ENCODE measurements at places on chromosomes 5 and 9.

- no peak for DNase-seq
These were observed 98.2 kb upstream of the RPS23 start for GRCh38 chr5:82376307-82376706.

DNA sequence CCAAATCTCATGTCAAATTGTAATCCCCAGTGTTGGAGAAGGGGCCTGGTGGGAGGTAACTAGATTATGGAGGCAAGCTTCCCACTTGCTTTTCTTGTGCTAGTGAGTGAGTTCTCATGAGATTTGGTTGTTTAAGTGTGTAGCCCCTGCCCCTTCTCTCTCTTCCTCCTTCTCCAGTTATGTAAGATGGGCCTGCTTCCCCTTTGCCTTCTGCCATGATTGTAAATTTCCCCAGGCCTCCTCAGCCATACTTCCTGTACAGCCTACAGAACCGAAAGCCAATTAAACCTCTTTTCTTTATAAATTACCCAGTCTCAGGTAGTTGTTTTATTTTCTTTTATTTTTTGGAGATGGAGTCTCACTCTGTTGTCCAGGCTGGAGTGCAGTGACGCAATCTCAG, 18.2 kb upstream of the TXNDC8 start:
- no peak for DNase-seq

DNA sequence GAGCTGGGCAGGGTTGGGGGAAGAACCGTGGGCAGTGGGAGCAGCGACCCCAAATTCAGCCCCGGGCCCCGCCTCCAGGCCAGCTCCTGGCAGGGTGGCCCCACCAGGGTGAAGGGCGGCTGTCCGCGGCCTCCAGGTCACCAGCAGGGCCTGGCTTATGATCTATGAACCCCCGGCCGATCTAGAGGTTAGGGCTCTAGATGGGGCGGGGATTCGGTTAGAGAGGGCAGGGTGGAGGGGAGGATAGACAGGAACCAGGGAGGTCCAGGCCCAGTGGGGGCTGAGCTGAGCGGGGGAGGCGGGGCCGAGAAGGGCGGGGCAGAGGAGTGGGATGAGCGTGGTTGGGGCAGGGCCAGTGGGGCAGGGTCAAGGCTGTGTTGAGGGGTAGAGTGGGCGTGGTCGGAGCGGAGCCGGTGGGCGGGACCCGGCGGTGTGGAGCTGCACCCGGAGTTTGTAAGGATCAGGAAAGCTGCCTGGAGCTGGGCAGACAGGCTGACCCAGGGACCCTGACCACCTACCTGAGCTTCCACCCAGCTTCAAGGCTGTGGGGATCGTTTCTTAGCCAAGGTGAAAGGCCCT, 29.3 kb upstream of the OBP2B start:
- DNase-seq, result no peak

DNA sequence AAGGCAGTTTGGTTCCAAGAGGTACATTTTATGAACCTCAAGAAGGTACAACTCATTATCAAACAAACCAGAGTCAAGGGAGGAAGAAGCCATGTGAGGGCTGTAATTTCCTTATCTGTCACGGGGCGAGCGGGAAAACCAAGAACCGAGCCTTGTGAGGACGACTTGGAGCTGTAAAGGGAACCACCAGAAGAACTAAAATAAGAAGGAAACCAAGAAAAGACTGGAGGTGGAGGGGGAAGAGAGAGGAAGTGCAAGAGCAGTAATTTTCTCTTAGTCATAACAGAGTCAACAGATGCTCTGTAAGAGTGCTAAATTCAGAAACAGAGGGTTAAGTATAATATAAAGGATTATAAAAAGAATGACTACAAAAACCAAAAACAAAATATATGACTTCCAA, 127.1 kb downstream of the DIRAS2 start:
- no peak for DNase-seq

- DNase-seq, result no peak
These were observed 81.1 kb upstream of the SPRY4 start for GRCh38 chr5:142405814-142406395.

DNA sequence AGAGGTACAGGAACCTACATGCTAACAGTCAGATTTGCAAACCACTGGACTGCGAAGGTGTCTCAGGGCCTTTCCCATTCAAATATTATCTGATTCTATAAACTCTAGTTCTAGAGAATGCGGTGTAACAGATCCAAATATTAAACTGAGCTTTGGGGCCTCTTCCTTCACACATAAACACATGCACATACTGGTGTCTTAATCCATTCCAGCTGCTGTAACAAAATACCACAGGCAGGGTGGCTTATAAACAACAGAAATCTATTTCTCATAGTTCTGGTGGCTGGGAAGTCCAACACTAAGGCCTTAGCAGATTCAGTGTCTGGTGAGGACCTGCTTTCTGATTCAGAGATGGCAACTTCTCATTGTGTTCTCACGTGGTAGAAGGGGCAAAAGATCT, 30.2 kb downstream of the RETREG1 start:
- no peak for DNase-seq

DNA sequence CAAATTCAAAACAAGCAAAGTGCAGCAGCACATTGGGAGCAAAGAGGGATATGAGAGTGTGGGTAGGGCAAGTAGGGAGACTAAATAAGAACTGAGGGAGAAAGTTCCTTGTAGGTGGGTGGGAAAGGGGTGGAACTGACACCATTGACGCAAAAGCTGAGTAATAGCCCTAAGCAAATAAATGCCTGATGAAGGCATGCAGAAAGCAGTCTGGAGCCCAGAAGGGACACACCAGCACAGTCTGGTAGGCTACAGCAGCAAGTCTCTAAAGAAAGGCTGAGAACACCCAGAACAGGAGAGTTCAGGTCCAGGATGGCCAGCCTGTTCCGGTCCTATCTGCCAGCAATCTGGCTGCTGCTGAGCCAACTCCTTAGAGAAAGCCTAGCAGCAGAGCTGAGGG, at the start of gene INSL4:
TSS of gene INSL4 (plus strand) at position 208 of the 400 bp plus-strand sequence. CDS start at position 313, 105 bp downstream.
- DNase-seq, result no peak

GRCh38 chr5:97231025-97231636, 48.1 kb upstream of the RIOK2 start:
- no peak for DNase-seq

- DNase-seq, result no peak
These were observed 50.3 kb downstream of the TLE4 start for GRCh38 chr9:79621916-79622575.

- DNase-seq, result no peak
These were observed 1.5 kb downstream of the NKX2-5 start for GRCh38 chr5:173233347-173234128.

GRCh38 chr5:94503677-94504076, 114.7 kb downstream of the KIAA0825 start:
- DNase-seq, result no peak

DNA sequence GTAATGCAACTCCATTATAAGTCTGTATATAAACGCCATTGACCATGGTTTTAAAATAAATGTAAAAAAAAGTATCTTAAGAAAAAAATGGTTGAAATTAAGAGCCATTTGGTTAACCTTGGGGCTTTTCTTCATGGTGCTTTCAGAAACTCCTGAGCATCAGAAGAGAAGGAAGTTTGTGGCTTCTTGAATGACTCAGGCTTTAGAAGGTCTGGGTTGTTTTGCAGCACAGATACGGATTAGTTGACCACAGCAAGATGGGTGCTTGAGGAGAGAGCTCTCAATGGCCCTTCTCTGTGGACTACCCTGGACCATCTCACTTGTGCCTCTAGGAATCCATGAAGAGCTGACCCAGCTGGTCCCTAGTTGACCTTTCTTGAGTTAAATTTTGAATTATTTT, 189.5 kb downstream of the TMEM38B start:
- DNase-seq, result no peak

DNA sequence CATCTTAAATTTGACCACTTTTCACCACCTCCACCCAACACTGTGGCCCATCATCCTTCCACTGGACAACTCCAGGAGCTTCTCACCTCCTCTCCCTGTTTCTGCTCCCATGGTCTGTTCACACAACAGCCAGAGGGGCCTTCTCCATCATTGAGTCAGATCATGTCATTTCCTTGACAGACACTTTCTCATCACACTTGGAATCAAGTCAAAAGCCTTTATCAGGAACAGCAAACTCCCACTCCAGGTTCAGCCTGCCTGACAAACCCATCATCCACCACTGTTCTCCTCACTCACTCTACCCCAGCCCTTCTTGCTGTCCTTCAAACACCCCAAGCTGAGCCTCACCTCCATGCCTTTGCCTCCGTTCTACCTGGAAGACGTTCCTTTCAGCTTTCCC, 78.4 kb upstream of the ADRA1B start:
- no peak for DNase-seq
